Vagina (tissue), 2 donors: ENCODE measurements at places on chromosomes 11 and 22. TPM values are rescaled to one million over a fixed set of nuclear protein-coding genes. Genes with fewer than 3 reads are reported as not detected.
A peak's percentile ranks its signal among the peaks of the same experiment; 100 is the strongest.

GRCh38 chr11:66625752-66626149 lies 9.3 kb downstream of the RBM14 start:
- no peak for DNase-seq

DNA sequence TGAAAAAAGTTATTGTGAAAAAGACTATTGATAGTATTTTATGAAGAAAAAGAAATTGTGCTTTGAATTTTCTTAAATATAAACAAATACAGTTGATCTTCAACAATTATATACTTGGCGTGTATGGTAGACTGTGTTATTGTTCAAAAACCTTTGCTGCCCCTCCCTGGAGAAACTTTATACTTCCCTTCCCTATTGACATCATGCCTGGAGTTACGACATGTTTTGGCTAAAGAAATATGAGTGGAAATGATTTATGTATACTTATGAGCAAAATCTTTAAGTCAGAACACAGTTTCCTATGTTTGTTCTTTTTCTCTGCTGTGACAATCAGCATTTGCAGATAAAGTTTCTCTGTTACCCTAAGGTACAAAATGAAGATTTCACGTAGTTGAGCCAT lies 243.8 kb downstream of the TMEM135 start:
- no peak for DNase-seq

- DNase-seq: no peak
Observed at GRCh38 chr22:50308597-50308935, 1.1 kb upstream of the PLXNB2 start.

GRCh38 chr11:78798663-78799062 lies 224.0 kb upstream of the NARS2 start:
- DNase-seq: no peak

- no peak for DNase-seq
Observed at GRCh38 chr11:40094954-40095353, 1364.5 kb downstream of the LRRC4C start.

GRCh38 chr11:123190518-123190917 lies 4.5 kb downstream of the CLMP start:
- no peak for DNase-seq

- no peak for DNase-seq
Observed at GRCh38 chr22:19167106-19167869, 11.2 kb downstream of the SLC25A1 start.

DNA sequence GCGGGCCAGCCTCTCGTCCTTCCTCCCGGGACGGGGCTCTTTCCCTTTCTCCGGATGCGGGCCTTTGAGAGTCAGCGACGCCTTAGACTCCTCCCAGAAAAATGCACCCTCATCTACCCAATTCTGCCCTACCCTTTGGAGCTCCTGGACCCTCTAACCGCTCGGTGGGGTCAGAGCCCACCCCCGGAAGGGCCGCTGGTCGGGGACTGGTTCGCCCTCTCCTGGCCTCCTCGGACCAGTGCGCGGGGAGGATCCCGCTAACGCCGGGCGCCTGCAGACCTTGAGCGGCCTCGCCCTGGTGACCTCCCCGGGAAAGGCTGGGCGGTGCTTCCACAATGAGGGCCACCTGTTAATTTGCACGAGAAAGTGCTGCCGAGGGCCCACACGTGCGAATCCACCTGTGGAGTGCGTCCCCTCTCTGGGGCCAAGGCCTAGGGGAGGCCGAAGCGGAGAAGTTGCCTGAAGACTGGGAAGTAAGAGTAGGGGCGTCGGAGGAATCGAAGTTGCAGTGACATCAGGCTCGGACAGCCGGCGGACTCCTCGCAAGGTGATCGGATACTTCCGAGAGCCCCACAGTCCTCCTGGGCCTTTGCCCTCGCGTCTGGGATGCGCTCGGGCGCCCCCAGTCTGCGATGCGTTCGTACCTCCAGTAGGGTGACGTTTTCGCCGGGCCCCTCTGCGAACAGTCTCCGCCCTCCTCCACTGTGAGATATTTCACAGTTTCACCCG lies 61.5 kb downstream of the ENDOD1 start:
- DNase-seq: no peak

GRCh38 chr22:45303181-45303580 lies 6.6 kb upstream of the FAM118A start:
- DNase-seq: no peak

GRCh38 chr11:35214226-35214770 lies 75.3 kb downstream of the CD44 start:
- DNase-seq: no peak

- no peak for DNase-seq
Observed at GRCh38 chr11:10407749-10408685, 47.0 kb upstream of the AMPD3 start.

- no peak for DNase-seq
Observed at GRCh38 chr11:6979365-6979764, 40.8 kb downstream of the ZNF214 start.

DNA sequence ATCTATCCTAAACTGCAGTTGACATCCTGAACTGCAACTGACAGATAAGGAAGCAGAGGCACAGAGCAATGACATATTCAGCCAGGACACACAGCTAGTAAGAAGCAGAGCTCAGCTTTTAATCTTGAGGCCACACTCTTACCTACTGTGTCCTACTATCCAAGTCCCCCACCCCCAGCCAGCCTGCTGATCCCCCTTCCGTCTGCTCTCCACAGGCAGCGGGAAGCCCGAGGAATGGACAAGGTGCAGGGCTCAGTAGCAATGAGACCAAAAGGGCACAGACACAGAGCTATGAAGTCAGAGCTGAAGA lies 4.3 kb downstream of the POLR3H start:
- no peak for DNase-seq

GRCh38 chr11:5696210-5696609 lies 6.6 kb downstream of the TRIM22 start:
- no peak for DNase-seq

DNA sequence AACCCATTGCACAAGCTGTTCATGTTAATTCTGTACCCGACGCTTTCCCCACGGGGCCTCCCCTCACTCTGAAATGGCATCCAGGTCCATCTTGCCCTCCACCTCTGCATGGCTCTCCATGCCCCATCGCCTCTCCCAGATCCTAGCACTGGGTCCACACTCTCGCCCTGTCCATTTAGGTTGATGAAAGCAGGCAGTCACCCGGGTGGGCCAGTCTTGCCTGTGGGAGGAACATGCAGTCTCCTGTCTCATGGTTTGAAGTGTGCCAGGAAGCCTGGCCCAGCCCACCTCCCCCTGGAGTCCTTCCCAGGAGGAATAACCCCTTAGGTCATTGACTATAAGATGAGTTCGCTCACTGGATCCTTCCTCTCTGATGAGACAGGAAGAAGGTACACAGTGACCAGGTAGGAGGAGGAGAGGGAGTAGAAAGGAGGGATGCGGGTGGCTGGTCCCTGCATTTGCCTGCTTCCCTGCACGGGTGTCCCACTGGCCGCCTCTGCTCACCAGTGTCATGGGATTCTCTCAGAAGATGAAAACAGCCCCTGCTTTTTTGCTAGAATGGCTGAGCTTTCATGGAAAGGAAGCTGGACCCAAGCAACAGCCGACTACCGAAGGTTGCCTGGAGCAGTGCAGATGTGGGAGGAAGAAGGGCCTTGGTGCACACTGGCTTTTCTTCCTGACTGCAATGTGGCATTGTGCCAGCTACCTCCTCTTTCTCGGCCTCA lies 6.8 kb downstream of the TMEM121B start:
- DNase-seq: no peak

GRCh38 chr11:43419460-43419859 lies 60.7 kb downstream of the TTC17 start:
- no peak for DNase-seq

DNA sequence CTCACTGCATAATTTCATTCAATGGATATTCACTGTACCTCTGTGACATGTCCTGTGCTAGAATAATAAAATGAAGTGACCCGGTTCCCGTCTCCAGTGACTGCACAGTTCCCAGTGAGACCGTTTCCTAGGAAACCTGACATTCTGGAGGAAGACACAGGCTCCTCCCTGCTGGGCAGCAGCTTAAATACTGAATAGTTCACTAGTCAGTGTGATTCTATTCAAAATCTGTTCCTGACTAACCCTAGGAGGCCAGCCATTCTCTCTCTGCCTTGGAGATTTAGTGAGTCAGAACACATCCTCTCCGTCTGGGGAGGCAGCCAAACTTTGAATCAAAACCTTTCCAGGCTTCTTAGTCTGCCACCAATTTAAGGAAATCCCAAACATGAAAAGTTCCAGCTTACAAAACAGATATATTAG lies 11.3 kb downstream of the TRIM66 start:
- no peak for DNase-seq

DNA sequence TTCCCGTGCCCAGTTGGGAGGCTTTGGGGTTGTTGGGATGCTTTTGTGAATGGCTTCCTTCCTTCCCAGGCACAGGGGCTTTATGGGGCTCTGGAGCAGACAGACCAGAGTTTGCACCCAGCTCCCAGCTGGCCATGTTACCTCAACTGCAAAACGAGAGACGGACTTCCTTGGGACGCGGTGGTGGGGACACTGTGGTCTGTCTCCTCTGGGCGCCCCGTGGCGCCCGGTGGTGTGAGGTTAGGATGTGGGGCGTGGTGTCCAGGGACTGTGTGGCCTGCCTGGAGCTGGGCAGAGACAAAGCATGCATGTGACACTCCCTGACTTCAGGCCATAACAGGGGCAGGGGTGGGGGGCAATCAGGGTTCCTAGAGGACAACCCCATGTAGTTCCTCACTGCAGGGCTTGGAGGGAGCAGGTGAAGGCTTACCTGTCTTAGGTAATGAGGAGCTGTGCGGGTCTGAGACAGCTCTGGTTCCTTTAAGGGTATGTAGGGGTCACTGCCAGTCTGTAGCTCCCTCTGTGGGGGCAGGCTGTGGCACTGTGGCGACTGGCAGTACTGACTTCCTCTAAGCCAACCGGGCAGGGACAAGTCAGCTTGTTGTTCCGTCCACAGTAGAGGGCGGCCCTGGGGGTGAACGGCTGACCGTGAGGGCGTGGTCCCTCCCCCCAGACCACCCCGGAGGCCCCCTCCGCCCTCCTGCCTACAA lies 14.4 kb downstream of the KCNQ1 start:
- no peak for DNase-seq

DNA sequence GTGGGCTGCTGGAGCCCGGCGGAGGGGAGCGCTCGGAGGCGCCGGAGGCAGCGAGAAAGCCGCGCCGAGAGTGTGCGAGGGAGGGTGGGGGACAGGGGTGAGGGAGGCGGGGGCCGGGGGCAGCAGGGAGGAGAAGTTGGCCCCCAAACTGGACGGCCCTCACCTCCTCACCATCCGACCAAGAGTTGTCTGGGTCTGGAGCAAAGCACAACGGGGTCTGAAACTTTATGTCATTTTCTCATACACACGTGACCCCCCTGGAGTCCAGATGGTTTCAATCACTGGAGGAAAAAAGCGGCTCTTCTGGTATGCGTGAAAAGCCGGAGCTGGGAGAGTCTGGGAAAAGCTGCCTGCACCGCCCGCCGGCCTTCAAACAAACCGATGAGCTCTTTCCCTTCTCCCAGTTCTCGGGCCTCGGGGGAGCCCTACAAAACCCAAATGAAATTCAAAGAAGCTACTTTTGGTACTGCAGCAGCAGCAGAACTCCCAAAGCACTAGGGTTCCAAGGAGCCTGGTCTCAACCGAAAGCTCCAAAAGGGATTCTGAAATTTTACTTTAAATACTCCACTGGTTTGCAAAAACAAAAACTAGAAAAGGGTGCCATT lies 39.7 kb upstream of the AKIP1 start:
- peak; percentile 89 for DNase-seq

DNA sequence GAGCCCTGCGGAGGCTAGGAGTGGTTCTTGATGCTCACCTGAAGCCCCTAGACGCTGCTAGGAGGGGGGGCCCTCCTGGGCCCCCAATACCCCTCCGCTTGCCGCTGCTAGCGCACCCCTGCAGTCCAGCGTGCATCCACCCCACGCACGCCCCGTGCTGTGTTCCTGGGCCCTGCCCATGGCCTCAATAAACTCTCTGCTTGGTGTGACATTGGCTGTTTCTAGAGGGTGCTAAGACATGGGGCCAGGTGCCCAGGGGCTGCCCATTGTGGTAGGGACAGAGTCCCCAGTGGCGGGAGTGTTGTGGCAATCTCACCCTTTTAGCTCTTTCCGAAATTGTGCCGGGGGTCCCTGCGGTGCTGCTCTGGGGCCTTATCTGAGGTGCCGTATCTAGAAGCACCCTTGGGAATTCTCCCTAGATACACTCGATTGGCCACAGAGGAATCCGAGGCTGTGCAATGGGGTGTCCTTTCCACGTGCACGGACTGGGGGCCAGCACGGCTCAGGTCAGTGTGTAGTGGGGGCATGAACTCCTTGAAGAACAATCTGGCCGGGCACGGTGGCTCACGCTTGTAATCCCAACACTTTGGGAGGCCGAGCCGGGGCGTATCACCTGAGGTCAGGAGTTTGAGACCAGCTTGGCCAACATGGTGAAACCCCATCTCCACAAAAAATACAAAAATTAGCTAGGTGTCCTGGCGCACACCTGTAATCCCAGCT lies 10.9 kb downstream of the MAPK8IP2 start:
- DNase-seq: no peak

DNA sequence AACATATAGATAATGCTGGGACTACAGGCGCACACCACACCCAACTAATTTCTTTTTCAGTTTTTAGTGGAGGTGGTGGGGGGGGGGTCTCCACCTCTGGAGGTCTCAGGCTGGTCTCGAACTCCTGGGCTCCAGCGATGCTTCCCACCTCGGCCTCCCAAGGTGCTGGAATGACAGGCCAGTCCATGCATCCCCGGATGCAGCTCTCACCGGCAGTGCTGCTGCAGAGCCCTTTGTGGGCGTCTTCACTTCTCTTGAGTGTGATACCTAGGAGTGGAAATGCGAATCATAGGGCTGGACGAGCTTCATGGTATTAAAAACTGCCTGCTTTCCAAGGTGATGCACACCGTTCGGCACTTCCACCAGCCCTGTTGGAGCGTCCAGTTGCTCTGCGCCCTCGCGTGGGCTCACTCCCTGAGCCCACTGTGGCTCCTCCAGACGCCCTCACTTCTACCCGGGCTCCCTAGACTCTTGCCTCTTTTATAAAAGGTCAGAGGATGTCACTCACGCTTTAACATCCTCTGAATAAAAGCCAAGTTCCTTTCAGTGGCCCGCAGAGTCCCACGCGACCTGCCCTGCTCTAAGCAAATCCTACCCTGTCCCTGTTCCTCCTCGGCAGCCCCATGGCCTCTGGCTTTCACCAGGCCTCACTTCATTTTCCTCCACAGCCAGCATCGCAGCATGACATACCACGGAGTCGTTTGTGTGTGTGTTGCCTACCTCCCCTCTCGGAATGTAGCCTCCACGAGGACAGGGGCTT lies 837 bp upstream of the BID start:
- no peak for DNase-seq

The DEFB131B gene
- not detected for total RNA-seq

The BTBD18 gene
- not detected for total RNA-seq

The OR8A1 gene
- total RNA-seq: not detected

The IGLL5 gene
- total RNA-seq: 1.7 TPM

The UNC93B1 gene
- total RNA-seq: 30.4 TPM

The FIBIN gene
- total RNA-seq: 118 TPM

The SLC22A9 gene
- not detected for total RNA-seq

The EFCAB6 gene
- total RNA-seq: 1.7 TPM

The MFNG gene
- total RNA-seq: 15.2 TPM

The MS4A7 gene
- 23.3 TPM for total RNA-seq

The CBLIF gene
- total RNA-seq: not detected
